Stimulated activated CD8-positive, alpha-beta memory T cell treated with anti-CD3 and anti-CD28 coated beads, Interleukin-4, amount 100 ng/mL, for 4 hours (primary cell): ENCODE measurements at places on chromosomes 4 and X.

GRCh38 chr4:125155251-125155650 lies 159.5 kb upstream of the FAT4 start:
- DNase-seq = no peak

- no peak for DNase-seq
Observed at GRCh38 chrX:152637649-152638442, at the start of gene GABRQ. Gene GABRQ, plus strand, starts transcription at chrX:152637895. Its CDS starts 308 bp downstream, at chrX:152638203.

GRCh38 chr4:39526765-39527295 lies 409 bp downstream of the UGDH start:
- DNase-seq = peak; percentile 12

DNA sequence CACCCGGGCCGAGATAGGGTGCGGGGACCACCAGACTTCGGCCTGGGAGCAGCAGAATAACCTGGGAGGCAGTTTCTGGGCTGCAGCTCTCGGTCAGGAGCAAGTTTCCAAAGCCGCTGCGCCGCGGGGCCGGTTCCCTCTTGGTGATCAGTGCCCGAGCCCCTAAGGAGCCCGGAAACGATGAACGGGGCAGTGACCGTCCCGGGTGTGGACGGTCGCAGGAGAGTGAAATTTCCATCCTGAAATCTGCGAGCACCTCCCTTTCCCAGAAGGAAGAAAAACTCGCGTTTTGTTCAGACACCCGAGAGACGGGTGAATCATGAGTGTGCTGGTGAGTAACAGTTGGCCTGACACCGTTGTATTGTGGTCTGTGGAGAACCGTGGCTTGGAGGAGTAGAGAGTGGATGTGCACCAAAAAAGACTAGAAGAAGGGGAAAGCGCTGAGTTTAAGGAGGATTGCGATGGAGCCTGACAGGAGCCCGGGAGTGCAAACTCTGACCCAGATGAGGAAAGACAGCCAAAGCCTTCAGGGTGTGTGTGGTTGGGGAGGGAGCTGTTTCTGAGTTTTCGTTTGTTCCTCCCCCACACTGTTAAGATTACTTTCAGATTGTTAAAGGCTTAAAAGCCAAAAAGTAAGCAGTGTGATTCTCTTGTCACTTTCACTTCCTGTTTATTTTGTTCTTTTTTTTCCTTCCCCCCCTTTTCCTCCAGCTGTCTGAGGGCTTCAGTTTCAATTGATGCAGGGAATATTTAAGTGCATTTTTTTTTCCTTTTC lies 828 bp downstream of the MCUB start:
- DNase-seq = peak; percentile 36

DNA sequence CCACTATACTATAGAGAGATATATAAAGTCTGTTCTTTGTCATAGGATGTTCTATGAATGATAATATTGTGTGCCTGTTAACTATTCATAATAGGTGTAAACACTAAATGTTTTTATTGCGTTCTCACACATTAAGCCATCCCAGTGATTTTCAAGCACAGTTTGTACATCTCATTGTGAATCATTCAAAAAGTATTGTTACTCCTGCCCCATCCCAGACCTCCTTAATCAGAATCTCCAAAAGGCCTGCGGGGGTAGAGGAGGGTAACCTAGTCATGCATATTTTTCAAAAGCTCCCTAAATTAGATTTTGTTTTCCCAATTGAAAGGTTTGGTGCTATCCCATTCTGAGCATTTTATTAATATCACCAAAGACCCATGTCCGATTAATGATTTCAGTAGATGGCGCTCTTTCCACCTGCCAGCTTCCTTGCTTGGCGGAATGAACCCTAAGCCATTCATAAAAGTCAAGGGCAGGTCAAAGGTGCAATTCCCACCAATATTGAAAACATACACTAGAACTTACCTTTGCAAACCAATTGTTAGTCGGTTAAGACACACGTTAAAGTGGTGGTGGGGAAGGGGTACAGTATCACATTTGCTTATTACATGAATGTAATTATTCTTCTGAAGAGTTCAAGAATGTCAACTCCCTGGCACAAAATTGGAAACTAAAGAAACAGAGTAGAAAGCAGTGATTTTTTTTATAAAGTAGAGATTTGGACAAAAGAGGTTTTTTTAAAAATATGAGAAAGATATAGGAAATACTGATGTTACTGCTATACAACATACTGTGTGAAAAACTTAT lies 5.8 kb upstream of the TET2 start:
- DNase-seq = no peak

- DNase-seq = no peak
Observed at GRCh38 chr4:148114436-148114835, 327.8 kb downstream of the NR3C2 start.

DNA sequence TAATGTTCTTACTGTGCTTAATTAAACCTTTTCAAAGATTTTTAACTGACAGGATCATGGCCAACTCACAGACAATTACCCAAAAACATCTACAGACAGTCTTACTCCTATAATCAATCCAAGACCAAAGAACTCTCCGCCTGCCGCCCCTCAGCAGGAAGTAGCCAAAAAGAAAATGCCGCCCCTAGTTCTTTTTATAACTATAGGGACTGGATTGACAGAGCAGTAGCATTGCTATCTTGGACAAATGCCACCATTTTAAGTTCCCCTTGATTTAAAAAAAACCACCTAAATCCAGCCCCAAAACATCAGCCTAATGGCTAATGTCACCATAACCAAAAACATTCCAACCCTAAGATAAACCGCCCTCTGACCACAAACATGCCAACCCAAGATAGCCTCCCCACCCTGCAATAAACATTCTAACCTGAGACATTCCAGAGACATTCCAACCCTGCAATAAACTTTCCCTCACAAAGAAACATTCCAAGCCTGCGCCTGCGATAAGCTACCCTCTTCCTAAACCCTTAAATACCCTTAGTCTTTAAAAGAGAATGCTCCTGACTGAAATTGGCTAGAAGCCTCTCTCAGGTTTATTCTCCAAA lies 77.0 kb downstream of the COQ2 start:
- DNase-seq = no peak

DNA sequence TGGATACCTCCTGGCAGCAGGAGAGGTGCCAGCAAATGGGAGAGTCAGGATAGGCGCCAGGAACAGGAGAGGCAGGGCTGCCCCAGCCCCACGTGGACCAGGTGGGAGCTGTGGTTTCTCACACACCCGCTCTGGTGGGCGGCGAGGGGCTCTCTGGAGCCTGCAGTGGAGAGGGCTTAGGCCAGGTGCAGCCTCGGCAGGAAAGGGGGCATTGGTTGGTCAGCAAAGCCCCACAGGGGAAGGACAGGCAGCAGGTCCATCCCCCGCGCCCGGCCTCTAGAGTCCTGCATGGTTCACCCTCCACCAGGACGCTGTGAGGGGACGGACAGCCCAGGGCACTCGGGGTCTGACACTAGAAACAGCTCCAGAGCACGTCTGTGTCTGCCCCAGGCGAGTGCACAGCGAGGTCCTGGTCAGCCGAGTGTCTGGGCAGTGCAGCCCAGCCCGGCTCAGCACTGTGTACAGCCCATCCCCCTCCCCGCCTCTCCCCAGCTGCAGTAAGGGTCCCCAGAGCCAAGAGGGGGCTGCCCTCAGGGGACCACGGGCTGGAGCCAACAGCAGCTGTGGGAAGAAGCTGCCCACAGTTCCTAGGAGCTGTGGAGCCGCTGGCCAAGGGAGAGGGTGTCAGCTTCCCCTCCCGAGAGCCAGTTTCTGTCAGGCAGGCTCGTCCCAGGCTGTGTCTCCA lies 8.2 kb downstream of the ATP5ME start:
- DNase-seq = no peak

DNA sequence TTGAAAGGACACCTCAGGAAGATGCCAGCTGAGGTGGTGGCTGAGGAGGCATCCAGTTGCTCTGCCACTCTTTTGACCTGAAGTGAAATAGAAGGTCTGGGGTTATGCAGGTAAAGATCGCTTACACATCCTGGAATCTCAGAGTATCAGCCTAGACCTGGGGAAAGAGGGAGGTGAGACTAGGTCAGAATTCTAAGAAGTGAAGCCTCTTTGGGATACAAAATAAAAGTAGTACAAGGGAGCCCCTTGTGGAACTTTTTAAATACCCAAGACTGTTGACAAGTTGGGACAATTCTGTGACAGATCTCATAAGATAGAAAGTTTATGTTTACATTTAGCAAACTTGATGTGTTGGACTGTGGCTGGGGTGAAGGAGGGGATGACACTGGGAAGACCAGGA lies 263.1 kb downstream of the SPRY1 start:
- no peak for DNase-seq

DNA sequence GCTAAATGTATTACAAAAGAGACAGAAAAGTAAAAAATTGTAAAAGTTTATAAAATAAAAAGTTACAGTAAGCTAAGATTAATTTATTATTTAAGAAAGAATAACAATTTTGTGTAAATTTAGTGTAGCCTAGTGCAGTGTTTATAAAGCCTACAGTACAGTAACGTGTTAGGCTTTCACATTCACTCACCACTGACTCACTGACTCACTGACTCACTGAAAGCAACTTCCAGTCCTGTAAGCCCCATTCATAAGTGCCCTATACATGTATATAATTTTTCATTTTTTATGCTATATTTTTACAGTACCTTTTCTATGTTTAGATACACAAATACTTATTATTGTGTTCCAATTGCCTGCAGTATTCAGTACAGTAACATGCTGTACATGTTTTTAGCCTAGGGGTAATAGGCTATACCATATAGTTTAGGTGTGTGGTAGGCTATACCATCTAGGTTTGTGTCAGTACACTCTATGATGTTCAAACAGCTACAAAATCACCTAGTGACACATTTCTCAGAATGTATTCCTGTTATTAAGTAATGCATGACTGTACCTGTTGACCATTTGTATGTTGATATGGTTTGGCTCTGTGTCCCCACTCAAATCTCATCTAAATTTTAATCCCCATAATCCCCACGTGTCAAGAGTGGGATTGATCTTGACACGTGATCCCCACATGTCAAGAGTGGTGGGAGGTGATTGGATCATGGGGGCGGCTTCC lies 57.9 kb downstream of the CFAP299 start:
- DNase-seq = no peak

DNA sequence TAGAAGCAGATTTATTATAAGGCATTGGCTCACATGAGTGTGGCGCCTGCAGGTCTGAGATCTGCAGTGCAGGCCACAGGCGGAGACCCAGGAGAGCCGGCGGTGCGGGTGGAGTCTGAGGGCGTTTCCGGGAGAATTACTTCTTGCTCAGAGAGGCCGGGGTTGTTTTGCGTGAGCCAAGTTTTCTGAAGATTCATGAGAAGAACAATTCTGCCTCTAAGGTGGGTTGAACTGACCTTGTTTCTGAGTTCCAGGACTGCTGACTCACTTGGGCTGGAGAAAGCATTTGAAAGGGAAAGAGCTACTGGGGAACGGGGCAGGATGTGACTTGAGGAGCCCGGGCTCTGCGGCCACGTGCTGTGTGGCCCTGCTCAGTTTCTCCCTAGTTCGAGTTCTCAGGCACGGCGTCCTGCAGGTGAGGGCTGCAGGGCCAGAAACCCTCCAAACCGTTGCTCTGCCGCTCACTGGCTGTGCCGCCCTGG lies 36.7 kb upstream of the SORCS2 start:
- DNase-seq = no peak
